Cardiac muscle cell (in vitro differentiated cells and primary cell): ENCODE measurements at places on chromosomes 11 and 22. TPM values are rescaled to one million over a fixed set of nuclear protein-coding genes. Genes with fewer than 3 reads are reported as not detected.

Gene KDM4E
- polyA plus RNA-seq: not detected in 2 replicates

Gene SERHL2
- polyA plus RNA-seq: 2.7 and 10.8 TPM in 2 replicates

Gene C11orf42
- 0.15 and 0.32 TPM in 2 replicates for polyA plus RNA-seq

Gene CRYBB2
- not detected in 2 replicates for polyA plus RNA-seq

Gene GAB2
- 5.3 and 8.6 TPM in 2 replicates for polyA plus RNA-seq

Gene NEFH
- polyA plus RNA-seq: 2.0 and 2.4 TPM in 2 replicates

Gene RBMXL2
- 0.07 and 0.36 TPM in 2 replicates for polyA plus RNA-seq
